BJ (cell line): ENCODE measurements at places on chromosomes 5 and 9.

DNA sequence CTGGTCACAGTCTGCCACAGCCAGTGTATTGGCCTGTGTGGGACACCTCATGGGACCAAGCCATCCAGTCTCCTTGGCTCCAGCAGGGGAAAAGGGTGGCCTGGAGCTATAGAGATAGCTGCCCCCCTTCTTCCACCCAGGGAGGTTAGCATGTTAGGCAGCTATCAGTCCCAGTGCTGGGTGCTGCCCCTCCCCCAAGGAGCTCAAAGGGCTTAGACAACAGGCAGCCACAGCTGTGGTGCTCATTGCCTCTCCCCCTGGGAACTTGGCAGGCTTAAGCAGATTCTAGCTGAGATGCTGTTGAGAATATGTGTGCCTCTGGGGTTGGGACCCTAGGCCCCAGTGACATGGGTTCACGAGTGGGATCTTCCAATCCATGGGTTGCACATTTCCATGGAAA is 226.0 kb upstream of the PTGER4 start:
- no peak for DNase-seq

DNA sequence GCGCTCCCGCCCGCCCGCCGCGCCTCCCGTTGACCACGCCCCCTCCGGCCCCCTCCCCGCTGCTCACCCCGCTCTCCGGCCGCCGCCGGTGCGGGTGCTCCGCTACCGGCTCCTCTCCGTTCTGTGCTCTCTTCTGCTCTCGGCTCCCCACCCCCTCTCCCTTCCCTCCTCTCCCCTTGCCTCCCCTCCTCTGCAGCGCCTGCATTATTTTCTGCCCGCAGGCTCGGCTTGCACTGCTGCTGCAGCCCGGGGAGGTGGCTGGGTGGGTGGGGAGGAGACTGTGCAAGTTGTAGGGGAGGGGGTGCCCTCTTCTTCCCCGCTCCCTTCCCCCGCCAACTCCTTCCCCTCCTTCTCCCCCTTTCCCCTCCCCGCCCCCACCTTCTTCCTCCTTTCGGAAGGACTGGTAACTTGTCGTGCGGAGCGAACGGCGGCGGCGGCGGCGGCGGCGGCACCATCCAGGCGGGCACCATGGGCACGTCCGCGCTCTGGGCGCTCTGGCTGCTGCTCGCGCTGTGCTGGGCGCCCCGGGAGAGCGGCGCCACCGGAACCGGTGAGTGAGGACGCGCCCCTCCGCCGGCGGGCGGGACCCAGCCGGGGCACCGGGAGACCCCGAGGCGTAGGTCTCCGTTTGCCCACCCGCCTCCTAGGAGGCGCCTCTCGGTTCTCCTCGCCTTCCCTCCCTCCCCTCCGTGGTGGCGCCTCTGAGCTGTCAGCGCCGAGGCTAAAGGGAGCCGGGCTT is at the start of gene VLDLR:
TSS of gene VLDLR (plus strand) at position 66 of the 739 bp plus-strand sequence. CDS start at position 469, 403 bp downstream.
- DNase-seq = no peak

DNA sequence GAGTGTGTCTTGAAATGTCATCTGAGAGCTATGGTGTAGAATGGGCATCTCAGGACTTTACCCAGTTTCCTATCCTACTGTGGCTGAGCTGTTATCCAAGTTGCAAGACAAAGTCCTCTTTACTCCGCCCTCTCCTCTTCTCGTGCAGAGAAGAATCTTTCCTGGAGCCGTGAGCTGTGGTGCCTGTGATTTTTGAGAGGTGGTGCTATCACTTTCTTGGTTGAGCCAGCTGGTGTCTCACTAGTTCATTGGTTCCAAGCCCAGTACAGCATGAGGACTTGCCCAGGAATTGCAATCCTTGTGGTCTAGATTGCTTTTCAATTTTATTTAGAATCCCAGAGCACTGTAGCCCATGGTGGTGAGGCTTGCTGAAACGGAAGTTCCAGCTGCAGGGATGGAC is 2300.3 kb downstream of the MAT2B start:
- no peak for DNase-seq

- DNase-seq = no peak
Observed at GRCh38 chr9:136792321-136793085, 1.4 kb downstream of the TMEM141 start.

GRCh38 chr9:9792144-9792857 is 820.5 kb downstream of the PTPRD start:
- no peak for DNase-seq

- no peak for DNase-seq
Observed at GRCh38 chr9:14522627-14523379, 170.4 kb downstream of the ZDHHC21 start.

DNA sequence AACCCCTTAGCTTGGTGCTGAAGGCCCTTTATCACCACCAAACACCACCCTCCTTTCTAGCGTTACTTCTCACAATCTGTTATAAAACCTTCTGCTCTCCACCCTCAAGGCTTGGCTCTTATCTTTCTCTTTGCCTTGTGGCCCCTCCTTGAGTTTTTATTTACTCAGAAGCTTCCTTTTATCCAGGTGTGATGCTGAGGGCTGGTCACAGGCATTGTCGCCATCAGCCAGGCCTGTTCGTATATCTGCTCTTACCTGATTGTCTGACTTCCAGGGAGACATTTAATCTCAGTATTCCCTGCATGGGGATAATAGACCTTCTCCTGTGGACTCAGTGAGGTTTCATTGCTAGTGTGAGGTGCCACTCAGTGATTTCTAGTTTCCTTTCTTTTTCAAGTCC is 34.2 kb downstream of the MEGF10 start:
- DNase-seq = no peak
